ENCODE measurements at places on chromosomes 4 and X.

DNA sequence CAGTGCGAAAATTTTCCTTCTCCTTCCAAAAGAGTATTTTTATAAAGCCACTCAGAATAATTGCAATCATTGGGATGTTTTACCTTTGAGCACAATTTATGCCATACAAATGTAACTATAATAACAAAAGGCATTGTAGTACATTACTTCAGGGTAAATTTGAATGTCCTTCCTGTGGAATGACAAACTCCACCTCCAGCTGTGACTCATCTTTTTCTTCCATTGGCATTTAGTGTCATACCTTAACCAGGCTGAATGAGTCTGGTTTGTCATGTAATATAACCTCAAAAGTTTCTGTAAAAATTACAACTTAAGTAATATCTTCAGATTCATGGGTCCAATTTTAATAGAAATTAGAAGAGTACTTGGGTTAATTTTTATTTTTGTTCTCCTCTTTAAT lies 93.3 kb downstream of the TMEM47 start:
- no peak for DNase-seq

DNA sequence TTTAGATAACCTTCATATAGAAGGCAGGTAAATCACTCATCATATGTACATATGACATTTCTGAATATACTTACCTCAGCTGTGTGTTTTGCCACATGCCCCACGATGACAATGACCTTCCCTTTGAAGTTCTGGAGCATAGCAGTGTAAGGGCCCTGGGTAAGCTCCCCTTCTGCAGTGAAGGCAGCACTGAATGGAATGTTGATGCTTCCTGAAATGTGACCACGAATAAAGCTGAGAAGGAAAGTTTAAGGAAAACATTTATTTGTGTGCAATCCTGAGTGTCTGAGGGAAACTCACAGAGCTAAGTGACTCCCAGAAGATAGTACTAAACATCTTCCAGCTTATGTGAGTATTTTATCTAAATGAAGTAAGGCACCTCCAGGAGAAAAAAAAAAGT lies 200.1 kb downstream of the NPNT start:
- DNase-seq: no peak

GRCh38 chr4:116064331-116064730 lies 950.9 kb upstream of the NDST4 start:
- no peak for DNase-seq

DNA sequence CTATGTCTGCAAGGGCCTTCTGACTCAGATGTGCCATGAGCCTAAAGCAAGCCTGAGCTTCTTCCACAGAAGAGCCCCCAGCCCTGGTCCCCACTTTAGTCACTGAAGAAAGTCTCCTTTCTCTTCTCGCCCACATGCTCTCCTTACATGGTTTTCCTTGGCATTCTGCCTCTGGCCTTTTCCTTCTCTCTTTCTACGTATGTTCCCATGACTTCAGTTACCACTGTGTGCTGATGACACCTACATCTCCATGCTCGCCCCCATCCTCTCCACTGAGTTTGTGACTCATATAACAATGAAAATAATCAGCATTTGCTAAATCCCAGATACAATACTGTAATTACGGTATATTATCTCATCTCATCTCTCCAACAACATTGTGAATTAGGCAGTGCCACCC lies 149.3 kb downstream of the AMMECR1 start:
- DNase-seq: no peak

DNA sequence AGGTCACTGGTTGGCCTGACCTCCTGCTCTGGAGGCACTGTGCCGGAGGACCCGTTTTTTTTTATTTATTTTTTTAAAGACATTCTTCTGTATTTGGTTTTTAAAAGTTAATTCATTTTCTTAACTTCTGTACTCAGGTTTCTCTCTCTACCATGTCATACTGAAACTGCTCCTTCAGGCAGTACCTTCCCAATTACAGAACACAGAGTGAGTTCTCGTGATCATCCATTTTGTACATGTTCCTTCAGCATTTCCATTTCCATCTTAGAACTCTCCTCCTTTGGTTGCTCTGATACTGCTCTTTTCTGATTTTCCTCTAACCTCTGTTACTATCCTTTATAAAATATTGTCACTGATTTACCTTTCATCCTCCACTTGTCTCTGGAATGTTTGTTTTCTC lies 17.9 kb downstream of the UBE2K start:
- DNase-seq: no peak

DNA sequence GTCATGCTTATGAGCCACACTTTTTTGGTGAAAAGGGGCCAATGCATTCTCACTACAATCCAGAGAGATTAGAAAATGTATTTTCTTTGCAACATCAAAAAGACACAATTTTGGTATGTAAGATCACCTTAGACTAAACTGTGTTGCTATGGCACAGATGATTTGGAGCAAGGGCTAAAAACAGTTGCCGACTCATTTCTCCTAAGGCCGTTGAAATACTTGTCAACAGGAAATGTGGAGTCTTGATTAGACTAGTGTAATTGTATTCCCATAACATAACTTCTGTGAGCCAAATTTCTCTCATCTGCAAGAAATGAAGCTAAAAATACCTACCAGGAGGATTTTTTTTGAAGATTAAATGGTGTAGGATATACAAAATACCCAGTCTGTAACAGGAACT lies 2547.7 kb downstream of the ARAP2 start:
- no peak for DNase-seq

DNA sequence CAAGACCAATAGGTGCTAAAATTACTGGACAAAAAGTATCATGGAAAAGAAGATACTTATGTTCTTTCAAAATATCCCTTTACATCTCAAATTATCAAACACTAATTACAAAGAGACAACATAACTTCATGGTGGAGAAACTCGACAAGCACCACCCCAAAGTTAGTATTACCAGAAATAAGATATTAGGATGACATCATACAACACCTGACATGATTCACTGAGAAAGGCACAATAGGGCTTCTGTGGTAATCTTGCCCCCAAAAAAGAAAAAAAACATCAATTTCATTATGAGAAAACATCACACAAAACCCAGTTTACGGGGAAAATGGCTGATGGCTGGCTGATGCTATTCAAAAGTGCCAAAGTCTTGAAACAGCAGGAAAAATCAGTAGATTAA lies 1781.7 kb upstream of the PCDH10 start:
- no peak for DNase-seq

DNA sequence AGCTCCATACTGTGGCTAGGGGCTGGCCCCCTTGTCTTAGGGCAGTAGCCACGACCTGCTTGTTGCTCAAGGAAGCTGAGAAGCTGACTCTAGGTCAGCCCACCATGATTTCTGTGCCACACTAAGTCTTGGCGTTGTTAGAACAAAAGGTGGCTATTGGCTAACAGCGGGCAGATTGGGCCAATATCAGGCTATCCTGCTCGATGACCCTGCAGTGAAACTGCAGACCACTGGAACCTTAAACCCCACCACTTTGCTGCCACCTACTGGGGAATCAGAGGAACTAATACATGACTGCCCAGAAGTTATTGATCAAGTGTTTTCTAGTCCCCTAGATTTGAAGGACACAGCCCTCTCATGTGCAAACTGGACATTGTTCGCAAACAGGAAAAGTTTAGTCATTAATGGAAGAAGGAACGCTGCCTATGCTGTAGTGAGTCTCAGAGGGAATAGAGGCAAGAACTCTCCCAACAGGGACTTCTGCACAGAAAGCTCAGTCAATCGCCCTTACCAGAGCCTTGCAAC lies 17.0 kb upstream of the PAPSS1 start:
- no peak for DNase-seq

DNA sequence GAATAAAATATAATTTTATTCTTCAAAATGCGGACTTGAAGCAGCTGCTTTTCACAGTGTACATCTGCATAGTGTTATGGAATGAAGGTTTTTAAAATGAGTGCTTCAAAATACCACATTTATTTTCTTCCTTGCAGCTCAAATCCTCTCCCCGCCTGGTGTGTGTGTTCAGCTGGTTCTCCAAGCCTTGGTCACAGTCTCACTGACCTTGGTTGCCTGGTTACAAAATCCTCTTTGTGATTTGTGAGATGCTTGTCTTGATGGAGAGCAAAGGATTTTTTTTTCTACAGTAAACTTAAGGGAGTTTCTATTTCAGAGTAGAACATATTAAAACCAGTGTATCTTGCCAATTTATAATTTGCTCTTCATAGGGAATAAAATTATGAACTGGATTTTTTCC lies 139.2 kb downstream of the PCDH18 start:
- no peak for DNase-seq

DNA sequence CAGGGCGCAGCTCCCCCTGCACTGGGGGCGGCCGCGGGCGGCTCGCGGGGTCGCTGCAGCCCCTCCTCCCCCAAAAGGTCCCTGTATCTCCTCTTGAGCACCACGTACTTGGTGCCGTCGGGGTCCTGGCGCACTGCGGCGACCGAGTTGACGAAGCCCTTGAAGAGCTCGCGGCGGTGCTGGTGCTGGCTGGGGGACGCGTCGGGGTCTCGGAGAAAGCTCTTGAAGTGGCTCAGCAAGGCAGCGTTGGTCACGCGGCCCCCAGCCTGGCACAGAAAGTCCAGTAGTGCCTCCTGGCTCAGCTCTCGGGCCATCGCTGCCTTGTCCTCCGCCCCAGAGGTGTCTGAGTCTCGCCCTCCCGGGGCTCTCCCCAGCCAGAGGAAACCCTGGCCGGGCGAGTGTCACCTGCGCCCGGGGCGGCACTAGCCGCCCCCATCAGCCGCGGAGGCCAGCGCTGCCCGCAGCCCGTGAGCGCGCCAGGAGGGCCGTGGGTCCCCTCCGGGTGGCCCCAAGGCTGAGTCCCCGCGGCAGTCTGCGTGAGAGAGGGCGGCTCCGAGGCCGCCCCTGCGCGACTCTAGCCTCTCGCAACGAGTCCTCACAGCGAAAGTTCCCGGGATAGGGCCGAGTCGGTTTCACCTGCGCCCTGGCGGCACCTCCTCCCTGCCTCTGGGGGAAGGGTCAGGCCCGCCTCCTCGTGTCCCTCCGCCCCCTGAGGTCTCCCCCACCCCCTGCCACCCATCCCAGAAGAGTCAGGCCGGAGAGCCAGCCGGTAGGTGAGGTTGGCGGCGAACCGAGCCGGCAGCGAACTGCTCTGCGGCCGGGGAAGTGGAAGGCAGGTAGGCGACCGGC lies at the start of gene SOWAHB:
Gene SOWAHB (minus strand): TSS at position 609 of the 849 bp plus-strand sequence. CDS start 295 bp downstream, at position 314.
- DNase-seq: no peak
